ENCODE measurements at places on chromosomes 13 and 19.
A peak's percentile ranks its signal among the peaks of the same experiment; 100 is the strongest.

DNA sequence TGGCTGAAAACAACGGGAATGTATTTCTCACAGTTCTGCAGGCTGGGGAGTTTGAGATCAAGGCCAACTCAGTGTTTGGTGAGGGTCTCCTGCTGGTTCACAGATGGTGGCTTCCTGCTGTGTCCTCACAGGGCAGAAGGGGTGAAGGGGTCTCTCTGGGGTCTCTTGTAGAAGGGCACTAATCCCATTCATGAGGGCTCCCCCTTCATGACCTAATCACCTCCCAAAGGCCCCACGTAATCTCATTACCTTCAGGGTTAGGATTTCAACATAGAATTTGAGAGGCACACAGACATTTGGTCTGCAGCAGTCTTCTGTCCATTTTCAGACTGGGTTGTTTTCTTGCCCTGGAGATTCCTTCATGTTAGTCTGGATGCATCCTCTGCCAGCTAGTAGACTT, 11.6 kb downstream of the ZNF444 start:
- DNase-seq = no peak

DNA sequence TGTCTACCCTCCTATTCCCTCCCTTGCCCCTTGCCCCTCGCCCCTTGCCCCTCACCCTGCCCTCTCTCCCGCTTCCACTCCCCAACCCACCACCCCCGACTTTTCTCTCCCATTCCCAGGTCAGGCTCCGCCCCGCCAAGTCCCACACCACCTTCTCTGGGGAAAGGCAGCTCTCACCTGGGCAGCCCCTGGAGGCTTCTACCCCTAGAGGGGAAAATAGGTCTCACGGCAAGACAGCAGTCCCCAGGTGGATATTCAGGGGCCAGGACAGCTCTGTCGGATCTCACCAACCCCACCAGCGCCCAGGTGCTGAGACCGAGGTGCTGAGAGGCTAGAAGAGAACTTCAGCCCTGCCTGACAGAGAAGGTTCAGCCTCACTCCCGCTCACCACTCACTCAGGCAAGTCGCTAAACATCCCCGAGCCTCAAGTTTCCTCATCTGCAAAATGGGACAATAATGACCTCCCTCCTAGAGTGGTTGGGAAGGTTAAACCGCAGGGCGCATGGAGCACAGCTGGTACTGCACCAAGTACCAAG, 1.4 kb upstream of the ERFL start:
- no peak for DNase-seq

DNA sequence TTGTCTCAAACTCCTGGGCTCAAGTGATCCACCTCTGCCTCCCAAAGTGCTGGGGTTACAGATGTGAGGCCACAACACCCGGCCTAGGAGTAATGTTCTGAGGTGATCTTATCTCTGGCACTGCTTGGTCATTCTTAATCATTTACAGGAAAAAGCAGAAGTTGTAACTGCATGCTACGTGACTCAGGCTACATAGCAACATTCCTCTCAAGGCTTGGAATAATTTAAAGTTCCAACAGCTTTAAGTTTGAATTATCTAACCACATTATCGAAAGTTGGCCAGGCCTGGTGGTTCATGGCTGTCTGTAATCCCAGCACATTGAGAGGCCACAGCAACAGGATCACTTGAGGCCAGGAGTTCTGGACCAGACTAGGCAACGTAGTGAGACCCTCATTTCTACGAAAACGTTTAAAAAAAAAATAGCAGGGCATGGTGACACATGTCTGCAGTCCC, 3.9 kb upstream of the B9D2 start:
- DNase-seq = peak; percentile 90

DNA sequence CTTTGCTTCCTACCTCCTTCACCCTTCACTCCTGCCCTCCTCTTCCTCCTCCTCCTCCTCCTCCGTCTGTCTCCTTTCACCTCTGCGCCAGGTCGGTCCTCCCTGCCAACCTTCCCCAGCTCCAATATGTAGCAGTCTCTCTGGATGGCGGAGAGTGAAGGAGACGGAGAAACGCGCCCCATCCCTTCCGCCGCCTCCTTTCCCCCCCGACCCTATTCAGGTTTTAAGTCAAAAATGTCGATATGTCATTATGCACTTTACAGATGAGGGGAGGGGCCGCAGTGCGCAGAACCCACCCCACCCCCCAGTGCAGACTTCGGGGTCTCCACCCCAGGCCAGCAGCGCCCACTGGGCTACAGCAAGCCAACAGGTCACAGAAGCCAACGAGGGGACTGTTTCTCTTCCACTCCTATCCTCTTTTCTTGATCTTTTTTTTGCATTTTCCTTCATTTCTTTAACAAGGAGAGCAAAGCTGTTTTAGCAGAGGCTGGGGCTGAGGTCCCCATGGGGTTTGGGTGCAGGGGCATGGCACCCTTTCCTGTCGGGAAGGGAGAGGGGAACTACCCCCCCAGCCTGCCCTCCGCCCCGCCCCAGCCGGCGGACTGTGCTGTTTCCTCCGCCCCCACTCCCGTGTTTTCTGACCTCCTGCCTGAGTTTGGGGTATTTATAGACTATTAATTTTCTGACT, 9.2 kb downstream of the MIDN start:
- DNase-seq = no peak

DNA sequence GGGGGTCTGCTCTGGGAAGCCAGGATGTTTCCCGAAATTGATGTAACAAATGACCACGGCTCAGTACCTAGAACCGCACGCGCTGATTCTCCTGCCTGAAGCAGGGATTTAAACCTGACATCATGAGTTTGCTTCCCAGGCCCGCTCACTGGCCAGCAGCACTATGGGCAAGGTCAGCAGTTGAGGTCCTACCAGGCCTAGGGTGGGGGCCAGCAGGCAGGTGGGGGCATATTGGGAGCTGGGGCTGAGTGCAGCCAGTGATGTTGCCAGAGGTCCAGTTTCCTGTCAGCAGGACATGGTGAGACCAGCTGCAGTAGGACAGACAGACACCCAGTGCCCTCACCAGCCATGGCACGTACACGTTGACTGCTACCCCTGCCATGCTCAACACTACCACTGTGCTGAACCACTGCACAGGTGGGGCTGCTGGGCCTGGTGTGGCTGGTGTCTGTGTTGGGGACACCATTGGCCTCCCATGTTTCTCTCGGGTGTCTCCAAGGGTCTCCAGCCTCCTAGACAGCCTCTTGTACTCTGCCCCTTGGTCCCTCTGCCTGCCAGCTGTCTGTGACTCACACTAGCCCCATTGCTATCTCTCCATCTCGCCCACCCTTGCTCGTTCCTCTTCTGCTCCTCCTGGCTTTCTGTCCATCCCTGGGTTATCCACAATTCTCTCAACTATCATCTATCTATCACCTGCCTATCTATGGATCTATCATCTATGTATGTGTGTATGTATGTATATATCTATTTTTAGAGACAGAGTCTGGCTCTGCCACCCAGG, 1.1 kb upstream of the C19orf85 start:
- DNase-seq = no peak

DNA sequence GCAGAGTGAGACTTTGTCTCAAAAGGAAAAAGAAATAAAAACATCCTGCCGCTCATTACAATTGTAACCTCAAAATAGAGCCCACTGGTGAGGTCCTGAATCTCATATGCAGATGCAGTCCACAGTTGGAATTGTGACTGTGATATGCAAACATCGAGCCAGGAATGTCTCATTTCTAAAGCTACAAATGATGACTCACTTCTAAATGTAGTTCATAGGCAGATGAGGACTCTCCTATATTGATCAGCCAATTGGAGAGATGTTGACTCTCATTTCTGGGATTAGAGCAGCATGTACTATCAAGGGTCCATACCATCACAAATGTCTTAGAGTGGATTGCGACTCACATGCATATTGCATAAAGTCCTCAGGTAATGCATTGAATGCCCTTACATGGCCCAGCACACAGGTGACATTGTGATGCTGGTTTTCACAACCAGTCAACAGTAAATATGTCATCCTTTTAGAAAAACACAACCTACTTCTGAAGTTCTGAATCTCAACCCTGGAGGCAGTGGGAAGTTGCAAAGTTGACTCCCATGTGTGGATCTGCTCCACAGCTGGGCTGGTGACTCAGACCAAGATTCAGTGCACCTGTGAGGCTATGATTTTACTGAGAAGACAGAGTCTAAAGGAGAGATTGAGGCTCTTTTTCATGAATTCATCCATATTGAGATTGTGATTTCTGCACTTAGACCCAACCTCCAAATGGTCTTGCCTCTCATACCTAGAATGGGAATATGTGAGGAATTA, 16.9 kb upstream of the ZNF254 start:
- no peak for DNase-seq

DNA sequence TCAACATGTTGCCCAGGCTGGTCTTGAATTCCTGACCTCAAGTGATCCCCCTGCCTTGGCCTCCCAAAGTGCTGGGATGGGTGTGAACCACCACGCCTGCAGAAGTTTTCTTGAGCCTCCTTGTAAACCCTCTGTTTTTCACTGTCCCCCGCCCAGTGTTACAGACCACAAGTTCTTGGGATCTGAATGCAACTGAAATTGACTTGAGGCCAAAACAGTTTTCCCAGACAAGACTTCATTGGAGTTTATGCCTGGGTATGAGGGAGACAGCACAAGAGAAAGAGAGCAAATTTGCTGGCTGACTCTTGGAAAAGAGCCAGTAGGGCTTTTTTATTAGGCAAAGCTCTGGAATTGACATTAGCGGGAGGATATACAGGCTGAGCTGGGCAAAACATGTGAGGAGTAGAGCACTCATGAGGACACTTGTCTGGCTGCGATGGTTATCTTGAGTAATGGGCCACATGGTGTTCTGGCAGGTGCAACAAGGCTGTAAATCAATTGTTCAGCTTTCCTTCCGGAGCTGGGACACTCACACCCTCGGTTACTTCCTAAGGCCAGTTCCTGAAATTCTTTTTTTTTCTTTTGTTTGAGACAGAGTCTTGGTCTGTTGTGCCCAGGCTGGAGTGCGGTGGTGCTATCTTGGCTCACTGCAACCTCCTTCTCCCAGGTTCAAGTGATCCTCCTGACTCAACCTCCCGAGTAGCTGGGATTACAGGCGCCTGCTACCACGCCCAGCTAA, 12.7 kb upstream of the HNRNPL start:
- peak; percentile 98 for DNase-seq

GRCh38 chr13:23825179-23825578, 64.0 kb downstream of the MIPEP start:
- DNase-seq = no peak

GRCh38 chr19:3361384-3362216, 4.8 kb upstream of the NFIC start:
- no peak for DNase-seq

- peak; percentile 23 for DNase-seq
Observed at GRCh38 chr13:88071371-88071770, 400.2 kb downstream of the SLITRK5 start.

DNA sequence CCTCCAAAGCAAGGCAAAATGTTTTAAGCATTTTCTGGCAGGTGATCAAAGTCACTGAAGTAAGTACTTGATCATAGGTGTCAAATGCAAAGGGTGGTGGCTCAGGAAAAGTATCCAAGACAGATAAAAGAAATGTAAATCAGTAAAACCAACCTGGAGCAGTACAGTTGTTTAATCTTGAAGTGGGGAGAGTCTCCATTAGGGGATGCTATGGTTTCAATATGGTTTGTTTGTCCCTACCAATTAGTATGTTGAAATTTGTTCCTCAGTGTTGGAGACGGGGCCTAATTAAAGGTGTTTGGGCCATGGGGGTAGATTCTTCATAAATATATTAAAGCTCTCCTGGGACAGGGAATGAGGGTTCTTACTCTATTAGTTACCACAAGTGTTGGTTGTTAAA, 1781.7 kb upstream of the PRR20A start:
- no peak for DNase-seq

DNA sequence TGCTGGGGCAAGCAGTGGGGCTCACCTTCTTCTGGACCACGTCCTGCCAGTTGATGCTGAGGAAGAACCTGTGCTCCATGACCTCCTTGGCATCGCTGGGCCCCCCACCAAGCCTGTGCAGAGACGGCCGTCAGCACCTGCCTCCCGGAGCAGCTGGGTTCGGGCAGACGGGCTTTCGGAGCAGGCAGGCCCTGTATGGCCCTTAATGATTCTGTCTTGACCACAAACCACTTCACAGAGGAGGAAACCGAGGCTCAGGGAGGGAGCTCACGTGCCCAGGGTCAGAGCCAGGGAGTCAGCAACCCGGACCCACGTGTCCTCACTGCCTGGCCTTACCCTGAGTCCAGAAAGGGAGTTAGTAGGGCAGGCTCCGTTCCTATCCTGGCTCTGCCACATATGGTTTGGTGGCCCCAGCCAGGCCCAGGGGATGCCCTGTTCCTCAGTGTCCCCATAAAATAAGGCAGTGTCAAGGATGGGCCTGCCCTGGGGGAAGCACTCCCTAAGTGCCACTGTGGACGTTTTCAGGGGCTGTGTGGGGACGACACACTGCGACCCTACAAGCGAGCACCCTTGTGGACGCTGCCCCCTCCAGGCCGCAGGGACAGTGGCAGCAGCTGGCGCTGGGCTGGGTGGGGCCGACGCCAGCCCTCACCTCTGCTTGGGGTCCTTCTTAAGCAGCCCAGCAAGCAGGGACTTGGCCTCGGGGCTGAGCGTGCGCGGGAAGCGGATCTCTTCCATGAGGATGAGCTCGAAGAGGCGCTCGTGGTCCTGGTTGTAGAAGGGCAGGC, 8.9 kb upstream of the CCNP start:
- DNase-seq = no peak

- DNase-seq = no peak
Observed at GRCh38 chr19:45897261-45897812, 5.1 kb downstream of the MYPOP start.

DNA sequence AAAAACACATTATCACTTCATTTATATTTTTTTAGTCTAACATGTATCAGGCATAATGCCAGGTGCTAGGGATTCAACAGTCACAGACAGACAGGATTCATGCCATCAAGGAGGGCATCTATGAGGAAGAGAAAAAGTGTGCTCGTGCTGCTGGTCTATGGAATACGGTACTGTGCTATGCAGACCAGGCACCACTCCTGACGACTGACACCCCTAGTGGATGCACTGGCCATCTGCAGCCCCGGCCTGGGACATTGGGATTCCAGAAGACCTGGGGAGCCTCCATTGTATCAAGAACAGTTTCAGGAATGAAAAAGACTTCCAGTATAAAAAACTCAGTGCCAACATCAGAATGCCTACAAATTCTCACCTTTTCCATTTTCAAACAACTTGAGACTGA, 94.0 kb downstream of the KLF12 start:
- peak; percentile 51 for DNase-seq

GRCh38 chr13:95267662-95268342, 33.4 kb downstream of the ABCC4 start:
- DNase-seq = peak; percentile 83

- peak; percentile 67 for DNase-seq
Observed at GRCh38 chr19:49272204-49272603, 52.8 kb downstream of the SLC6A16 start.

All from A172 (cell line).